Stimulated activated CD8-positive, alpha-beta memory T cell treated with anti-CD3 and anti-CD28 coated beads, Interleukin-4, amount 100 ng/mL, for 1 hour (primary cell): ENCODE measurements at places on chromosomes 16 and 17.

DNA sequence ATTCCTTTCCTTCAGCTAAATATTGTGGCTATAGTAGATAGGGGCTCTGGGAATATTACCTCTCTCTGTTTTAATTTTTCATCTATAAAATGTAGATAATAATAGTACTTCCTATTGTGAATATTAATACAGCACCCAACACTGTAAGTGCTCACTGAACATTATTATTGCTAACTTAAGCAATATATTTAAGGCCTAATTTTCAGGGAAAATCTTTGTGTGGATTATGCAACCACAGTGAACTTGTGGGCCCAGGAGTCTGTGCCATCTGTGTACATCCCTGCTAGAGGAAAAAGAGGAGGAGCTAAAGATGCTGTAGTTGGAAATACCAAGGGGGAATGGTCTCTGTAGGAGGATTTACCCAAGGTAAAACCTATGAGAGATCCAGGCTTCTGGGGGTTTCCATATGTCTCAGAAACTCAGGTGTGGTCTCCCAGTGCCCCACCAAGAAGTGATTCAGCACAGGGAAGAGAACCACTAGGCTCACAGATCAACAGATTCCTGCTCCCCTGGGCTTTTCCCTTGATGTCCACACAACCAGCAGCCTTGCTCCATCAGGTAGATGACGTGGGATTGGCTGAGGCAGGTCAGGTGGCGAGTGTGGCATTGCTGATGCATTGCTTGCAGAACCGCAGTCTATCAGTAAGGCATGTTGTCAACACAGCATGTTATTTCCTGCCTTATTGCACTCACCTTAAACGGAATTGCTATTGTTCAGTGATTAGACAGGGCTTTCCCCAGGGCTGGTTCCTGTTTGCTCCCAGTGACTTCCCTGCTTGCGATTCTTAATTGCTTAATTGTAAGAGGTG lies 1.6 kb upstream of the N4BP1 start:
- peak; percentile 53 for DNase-seq

DNA sequence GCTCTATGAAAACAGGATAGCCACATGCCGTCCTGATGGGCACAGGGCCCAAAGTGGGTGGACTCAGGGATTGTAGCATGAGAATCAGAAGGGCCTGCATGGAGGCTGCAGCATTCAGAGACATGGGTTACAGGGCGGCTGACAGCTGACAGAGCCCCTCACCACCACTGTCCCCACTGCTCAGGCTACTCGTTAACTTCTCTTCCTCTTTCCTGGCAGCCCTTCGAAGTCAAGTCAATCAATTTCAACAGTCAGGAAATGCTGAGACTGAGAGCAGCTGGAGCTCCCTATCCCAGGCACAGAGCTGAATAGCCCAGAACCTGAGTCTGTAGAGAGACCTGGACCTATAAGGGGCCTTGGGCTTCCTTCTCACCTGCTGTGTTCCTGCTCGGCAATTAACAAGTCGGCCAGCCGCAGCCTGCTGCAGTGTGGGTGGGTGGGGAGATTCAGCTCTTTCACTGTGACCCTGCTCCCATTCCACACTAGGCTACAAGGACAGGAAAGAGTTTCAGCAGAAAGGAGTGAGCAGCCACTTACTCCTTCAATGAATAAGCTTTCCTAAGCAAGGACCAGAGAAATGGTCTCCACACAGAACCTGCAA lies 76.9 kb downstream of the TEX14 start:
- no peak for DNase-seq

GRCh38 chr17:1197781-1198490 lies 18.2 kb upstream of the ABR start:
- DNase-seq, result peak; percentile 49

- DNase-seq, result no peak
These were observed 27.0 kb downstream of the CDC27 start for GRCh38 chr17:47162013-47162622.

DNA sequence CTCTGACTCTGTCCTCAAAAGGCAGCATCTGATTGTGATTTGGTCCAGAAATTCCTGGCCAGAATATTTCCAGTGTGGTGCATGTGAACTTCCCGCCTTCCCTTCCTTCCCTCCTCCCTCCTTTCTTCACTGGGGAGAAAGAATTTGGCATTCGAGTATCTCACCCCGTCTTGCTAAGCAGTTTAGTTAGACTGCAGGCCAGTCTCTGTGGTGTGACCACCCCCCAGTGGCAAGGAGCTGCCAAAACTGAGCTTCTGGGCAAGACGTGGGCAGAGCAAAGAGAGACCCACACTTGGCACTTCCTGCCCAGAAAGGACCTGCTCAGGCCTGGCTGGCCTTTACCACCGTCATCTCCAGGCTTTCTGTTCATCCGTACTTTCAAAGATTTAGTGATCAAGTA lies 36.4 kb downstream of the SNX20 start:
- DNase-seq, result no peak

DNA sequence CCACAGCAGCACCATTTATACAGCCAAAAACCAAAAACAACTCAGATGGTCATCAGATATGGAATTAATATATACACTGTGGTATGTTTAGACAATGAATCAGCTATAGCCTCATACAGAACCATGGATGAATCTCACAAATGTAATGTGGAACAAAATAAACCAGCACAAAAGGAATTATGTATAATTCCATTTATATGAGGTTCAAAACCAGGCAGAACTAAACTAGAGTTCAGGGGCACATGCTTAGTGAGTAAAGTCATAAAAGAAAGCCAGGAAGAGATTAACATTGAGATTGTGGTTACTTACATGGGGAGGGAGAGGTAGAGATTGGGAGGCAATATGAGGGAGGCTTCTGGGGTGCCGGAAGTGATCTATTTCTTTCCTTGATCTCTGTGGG lies 231.1 kb downstream of the COPRS start:
- DNase-seq, result no peak

DNA sequence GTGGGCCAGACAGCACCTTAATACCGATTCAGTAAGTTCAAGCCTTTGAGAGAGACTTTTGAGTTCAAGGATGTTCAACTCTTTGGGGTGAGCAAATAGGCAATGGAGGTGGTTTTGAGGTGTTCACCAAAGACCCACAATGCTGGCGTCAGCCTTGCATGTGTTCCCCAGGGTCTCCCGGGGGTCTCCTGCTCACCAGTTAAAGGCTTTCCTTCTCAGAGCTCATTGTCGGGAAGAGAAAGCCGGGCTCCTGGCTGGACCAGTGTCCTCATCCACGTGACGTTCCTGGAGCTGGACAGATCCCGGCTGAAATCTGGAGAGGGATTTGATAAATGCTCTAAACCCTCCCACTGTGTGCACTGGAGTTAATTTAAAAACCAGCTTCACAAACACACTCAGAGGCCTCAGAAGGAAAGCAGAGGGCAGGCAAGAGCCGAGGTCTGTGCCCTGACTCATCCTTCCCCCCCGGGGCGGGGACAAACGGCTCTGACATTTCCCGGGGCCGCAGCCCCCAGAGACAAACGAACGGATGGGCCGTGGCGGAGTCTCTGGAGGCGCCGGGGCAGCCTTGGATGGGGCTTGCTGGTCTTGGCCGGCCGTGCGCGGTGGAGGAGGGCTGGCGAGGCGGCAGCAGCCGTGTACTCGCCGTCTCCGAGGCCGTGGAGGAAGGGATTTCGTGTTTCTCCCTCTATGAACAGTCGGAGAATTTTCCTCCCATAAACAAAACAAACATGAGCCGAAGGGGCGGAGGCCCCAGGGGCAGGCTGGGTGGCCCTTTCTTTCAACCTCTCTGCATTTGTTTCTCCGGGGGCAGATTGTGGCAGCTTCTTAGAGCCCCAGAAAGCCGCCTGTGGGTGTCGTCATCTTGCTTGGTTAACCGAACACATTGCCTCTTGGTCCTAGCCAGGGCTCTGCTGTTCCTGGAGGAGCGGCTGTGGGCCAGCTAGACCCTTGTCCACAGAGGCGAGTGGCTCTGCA lies 94.2 kb downstream of the NTN1 start:
- no peak for DNase-seq

GRCh38 chr17:40399185-40399584 lies 18.5 kb downstream of the TOP2A start:
- DNase-seq, result no peak

DNA sequence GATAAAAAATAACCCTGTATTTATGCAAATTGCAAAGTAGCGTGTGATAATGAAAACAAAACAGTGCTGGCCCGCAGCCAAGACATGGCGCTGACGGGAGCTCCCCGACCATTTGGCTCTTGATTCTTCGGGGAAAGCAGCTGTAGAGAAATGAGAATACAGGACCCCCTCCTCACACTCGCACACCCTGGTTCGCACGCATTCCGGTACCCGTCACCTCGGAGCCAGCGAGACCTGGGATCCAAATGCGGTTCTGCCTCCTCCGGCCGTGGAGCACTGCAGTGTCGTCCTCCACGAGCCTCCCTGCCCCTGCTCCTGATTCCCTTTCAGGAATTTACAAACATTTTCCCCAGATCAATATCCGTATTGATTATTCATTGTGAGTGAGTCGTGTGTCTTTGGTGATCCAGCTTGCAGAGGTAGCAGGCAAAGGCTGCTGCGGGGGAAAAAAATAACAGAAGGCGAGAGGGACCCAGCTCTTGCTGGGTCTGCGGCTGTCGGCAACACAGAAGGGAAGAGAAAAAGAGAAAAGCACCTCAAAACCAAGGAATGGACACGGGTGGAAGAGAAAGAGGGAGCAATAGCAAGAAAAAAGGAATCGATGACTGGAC lies 184.1 kb upstream of the ZFHX3 start:
- no peak for DNase-seq

GRCh38 chr16:56336071-56336688 lies 89.2 kb downstream of the AMFR start:
- DNase-seq, result no peak

GRCh38 chr17:81980707-81981343 lies 3.4 kb downstream of the ASPSCR1 start:
- DNase-seq, result no peak

DNA sequence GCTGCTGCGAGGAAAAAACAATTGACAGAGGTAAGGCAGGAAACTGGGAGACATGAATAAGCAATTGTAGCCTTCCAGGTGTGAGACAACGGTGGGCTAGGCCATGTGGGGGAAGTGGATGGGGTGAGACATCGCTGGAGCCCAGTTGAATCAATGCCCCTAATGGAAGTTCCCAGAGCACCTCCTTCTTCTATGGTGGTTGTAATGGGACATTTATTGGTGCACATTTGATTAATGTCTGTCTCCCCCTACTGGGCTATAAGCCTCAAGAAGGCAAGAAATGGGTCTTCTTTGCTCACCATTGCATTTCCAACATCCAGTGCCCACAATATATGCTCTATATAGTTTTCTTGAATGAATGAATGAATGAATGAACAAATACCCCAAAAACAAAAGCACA lies 22.7 kb upstream of the CD300E start:
- no peak for DNase-seq
